ENCODE measurements at places on chromosomes 2 and 18.

GRCh38 chr2:83615511-83615910, 843.6 kb downstream of the SUCLG1 start:
- no peak for DNase-seq

GRCh38 chr18:13548966-13549879, 177.1 kb downstream of the FAM210A start:
- no peak for DNase-seq

GRCh38 chr2:225379856-225380255, 19.7 kb upstream of the NYAP2 start:
- no peak for DNase-seq

DNA sequence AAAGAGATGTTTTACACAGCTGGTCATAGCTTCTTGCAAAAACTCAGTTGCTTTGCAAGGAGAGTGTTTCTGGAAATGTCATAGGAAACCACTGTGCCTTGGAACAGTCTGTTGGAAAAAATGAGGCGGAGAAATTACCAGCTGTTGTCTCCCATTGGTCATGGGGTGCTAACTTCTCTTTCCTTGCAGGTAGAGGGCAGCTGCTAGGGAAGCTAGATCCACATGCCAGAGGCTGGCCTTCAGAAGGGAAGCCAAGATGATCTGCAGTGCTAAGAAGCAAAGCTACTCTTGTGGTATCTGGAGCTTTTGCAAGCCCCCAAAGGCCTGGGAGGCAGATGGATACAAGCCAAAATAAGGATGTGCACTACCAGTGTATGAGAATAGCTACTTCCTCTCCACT, 34.8 kb upstream of the LAMA1 start:
- DNase-seq = no peak

GRCh38 chr2:219664944-219665343, 37.5 kb downstream of the SLC4A3 start:
- no peak for DNase-seq

GRCh38 chr18:77866351-77866750, 616.7 kb downstream of the GALR1 start:
- DNase-seq = peak; percentile 63

DNA sequence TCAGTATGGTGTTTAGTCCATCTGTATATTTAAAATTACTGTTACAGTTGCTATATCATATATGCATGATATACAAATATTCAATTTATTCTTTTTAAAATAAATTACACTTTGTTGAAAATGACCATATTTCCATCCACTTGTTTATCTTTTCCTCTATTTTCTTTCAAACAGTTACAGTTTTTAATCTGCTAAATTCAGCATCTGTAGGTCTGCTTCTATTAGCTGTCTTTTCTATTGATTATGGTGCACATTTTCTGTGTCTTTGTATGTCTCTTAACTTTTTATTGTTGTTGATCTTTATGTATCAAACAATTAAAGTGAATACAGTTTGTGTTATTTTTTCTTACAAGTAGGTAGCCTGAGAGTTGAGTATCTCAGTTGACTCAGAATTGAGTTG, 28.1 kb downstream of the IL18R1 start:
- DNase-seq = no peak

- DNase-seq = no peak
Measured at GRCh38 chr2:133748007-133748700, 179.9 kb upstream of the NCKAP5 start.

DNA sequence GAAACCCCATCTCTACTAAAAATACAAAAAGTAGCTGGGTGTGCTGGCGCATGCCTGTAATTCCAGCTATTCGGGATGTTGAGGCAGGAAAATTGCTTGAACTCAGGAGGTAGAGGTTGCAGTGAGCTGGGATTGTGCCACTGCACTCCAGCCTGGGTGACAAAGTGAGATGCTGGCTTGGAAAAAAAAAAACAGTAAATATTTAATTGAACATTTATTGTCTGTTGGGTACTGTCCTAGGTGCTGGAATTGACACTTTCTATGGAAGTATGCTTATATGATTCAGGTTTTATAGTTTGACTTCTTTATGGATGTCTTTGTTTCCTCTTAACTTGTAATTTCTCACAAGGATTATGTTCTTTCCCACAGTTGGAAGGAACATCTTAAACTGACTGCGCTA, 633.1 kb upstream of the SETBP1 start:
- no peak for DNase-seq

Measured in NCI-H2107 (cell line).